ENCODE measurements at places on chromosomes 5 and 9.
A peak's percentile ranks its signal among the peaks of the same experiment; 100 is the strongest.

DNA sequence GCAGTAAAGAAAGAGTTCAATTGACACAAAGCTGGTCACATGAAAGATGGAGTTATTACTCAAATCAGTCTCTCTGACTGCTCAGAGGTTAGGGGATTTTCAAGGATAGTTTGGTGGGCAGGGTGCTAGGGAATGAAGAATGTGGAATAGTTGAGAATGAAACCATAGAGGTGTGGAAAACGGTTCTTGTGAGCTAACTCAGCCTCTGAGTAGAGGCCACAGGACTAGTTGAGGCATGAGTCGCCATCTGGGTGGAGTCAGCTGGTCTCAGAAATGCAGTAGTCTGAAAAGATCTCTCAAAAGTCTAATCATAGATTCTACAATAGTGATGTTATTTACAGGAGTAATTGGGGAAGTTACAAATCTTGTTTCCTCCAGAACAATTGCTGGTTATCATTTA is 178.9 kb upstream of the SPEF2 start:
- DNase-seq = no peak

DNA sequence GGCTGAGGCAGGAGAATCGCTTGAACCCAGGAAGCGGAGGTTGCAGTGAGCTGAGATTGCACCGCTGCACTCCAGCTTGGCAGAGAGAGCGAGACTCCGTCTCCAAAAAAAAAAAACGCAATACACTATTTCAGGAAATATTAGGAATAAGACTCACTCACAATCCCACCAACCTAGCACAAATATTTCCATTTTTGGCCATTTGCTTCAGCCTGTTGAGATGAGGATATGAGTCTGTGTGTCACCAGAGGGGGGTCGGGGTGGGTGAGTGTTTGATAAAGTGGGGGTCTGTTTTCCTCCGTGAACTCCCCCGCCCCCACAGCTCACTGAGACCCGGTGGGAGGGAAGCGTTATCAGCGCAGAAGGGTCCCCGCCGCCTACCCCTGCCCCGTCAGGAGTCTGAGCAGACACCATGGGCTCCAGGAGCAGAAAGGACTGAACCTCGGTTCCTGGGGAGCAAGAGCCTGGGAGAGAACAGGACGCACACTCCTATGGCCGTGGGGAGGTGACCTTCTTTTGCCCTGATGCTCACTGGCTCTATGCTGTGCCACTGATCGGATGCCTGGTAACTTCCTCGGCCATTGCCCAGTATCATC is 153.8 kb upstream of the PHYKPL start:
- no peak for DNase-seq

- DNase-seq = no peak
Observed at GRCh38 chr9:87193925-87194868, 246.9 kb upstream of the GAS1 start.

GRCh38 chr5:160311491-160312133 is 752 bp downstream of the CCNJL start:
- DNase-seq = no peak

DNA sequence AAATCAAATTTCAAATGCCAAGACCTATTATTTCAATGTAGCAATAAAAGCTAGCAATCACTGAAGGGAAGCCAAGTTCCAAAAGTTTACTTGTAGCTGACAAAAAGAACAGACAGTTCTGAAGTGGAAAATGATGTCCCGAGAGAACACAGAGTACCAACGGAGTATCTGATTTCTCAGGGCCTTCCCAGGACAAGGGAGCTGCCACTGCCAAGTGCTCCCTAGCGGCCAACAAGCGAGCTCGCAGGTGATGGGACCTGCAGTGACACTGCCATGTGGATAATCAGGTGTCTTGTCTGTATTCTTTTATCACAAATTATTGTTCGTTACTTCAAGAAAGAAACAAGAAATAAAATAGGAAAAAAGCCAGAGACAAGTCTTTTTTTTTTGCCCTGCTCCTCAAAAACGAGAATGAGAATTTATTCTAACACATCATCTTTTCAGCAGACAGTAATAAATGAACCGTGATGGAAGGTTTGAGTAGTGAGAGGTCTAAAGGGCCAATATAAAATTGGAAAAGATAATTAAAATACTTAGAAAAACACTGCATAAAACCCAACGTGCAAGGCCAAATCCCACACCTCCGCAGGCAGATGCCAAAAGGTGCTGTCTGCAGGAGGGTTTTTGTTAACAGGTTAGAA is 159.4 kb downstream of the MYO10 start:
- DNase-seq = no peak

- peak; percentile 20 for DNase-seq
Observed at GRCh38 chr5:127739807-127740384, 36.7 kb downstream of the CCDC192 start.

- no peak for DNase-seq
Observed at GRCh38 chr9:83327750-83328622, 210.2 kb downstream of the FRMD3 start.

DNA sequence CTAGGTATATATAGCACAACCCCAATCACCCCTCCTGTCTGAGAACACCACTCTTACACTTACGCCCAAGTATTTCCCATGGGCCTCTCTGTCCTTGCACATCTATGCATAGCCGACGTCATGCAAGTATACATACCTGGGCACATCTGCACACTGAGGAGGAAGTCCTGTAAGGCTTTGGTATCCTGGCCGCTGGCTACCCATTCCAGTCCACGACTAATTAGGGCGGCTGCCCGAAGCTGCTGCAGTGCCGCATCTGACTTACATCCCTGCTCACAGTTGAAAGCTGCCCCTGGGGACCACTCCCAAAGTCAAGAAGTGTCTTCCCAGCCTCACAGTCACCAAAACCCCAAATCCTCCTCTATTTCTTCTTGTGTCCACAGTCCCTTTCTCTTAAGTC is 2.4 kb upstream of the VCP start:
- DNase-seq = no peak

DNA sequence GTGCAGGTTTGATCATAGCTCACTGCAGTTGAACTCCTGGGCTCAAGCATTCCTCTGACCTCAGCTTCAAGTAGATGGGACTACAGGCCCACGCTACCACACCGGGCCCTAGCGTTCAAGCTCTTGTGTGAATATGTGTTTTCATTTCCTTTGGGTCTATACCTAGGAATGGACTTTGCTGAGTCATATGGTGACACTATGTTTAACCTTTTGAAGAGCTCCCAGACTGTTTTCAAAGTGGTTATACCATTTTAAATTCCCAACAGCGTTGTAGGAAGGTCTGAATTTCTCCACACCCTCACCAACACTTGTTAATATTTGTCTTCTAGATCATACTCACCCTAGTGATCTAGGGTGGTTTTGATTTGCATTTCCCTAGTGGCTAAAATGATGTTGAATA is 33.5 kb downstream of the FAF2 start:
- DNase-seq = peak; percentile 42

DNA sequence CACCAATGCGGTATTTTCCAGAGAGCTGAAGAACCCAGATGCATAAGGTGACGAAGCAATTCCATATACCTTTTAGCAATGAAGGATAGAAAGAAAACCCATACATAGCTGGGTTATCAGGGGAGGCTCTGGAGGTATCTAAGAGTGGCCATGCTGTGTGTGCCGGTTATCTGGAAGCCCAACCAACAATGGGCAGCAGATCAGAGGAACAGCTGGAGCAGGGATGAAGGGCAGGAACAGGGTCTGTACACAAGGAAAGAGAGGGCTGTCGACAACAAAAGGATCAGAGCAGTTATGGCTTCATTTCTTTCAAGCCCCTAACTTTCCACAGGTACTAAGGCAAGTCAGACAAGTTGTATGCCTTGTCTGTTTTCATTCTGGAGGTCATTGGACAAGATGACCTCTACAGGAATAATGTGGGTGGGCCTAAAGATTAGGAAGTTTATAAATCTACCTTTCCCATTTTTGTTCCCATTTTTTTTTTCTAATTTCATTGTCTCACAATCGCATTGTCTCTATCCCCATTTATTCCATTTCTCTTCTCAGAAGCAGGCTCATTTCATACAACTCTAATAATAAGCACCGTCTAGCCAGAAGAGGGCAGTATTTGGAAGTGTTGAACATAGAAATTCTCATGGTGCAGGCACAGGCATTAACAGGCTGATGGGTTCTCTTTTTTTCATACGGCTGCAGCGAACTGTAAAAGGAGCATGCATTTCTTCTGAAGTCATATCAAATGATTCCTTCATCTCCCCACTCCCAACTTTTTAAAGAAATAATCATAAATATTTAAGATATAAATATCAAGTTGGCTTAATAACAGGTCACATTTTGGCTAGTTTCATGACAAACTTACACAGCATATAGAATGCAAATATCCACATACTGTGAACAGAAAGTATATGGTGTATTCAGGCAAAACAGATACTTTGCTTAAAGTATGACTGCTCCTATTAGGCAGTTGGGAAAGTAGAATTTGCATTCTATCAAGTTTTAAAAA is 63.5 kb downstream of the ZNF474 start:
- DNase-seq = peak; percentile 74

GRCh38 chr5:133274597-133274935 is 222.8 kb downstream of the HSPA4 start:
- DNase-seq = no peak

DNA sequence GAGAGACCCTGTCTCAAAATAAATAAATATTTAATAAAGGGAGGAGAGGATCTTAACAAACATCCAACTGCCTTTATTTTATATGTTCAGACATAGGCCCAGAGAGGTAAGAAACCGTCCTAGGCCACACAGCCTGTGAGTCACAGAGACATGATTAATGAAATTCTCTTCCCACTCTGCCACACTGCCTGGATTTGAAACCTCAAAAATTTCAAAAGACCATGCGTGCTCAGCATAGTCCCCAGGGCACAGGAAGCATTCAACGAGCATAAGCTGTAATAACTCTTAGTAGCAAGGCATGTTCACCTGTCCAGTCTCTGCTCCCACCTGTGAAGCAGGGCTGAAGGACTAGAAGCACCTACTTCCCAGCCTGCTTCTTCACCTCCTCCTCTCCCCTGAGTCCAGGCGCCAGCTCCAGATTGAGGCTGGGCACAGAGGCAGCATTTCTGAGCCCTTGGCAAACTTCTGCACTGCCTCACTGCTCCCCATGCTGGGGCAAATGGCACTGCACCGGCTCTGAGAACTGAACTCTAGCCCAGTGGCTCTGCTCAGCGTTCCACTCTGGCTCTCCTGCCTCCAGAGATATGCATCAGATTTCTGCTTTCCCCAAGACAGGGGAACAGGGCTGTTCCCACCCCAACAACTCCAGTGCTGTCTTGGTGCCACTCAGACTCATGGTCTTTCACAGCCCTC is 1.1 kb downstream of the FAT2 start:
- DNase-seq = no peak

DNA sequence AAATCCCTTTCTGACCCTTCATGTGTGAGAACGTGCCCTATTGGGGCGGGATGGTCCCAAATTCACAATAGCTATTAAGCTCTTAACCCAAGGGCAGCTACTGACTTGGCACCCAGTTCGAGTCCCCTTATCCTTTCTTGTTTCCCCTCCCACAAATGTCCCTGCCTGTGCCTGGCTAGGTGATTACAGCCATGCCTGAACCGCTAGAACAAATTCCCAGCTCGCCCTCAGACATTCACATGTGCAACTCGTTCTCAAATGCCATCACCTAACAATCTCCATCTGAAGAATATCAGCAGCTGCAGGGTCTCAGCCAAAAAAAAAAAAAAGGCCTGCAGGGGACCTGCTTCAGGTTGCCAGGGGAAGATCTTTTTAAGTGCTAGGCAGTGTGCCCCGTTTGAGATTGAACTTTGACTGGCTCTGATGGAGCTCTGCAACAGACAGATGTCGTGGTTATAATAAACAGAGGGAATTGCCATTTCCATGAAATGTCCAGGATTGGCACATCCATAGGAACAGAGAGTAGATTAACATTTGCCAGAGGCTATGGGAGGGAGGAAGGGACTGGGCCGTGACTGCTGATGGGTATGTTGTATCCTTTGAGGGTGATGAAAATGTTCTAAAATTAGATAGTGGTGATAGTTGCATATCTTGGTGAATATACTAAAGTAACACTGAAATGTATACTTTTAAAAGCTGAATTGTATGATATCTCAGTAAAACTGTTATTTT is 347.2 kb upstream of the WWC1 start:
- DNase-seq = no peak

DNA sequence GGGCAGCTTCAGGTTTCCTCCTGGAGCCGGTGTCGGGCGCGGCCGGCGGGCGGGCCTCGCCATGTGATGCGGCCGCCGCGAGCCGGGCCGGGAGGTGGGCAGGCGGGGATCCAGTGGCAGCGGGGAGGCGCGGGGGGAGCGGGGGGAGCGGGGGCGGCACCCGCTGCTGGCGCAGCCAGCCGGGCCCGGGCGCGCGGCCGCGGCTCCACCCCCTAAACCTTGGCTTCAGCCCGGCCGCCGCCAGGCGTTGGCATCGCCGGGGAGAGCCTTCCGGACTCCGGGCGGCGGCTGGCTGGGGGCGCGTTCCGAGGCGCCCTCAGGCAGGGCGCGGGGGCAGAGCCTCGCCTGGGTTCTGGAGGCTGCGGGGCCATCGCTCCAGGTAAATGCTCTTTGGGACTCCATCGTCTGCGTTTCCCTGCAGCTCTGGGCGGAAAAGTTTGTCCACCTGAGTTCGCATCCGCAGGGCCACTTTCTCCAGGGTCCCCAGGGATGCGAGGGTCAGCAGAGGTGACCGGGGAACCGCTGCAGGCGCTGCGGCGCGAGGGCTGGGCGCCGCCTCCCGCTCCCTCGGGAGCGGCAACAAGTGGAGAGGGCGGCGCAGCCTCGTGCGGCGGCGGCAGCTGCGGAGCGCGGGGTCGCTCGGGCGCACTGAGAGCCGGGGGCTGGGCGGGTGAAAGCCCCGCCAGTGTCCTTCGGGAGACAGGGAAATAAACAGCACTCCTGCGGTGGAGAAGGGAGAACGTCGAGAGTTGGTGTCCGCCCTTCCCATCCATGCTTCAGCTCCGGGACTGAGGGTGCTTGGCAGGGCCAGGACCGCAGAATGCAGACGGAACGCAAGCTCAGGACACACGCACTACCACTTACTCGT is at the start of gene ARHGEF28:
Gene ARHGEF28 (plus strand): TSS at position 253 of the 868 bp plus-strand sequence. CDS start 58,656 bp downstream, outside the sequence.
- DNase-seq = no peak

DNA sequence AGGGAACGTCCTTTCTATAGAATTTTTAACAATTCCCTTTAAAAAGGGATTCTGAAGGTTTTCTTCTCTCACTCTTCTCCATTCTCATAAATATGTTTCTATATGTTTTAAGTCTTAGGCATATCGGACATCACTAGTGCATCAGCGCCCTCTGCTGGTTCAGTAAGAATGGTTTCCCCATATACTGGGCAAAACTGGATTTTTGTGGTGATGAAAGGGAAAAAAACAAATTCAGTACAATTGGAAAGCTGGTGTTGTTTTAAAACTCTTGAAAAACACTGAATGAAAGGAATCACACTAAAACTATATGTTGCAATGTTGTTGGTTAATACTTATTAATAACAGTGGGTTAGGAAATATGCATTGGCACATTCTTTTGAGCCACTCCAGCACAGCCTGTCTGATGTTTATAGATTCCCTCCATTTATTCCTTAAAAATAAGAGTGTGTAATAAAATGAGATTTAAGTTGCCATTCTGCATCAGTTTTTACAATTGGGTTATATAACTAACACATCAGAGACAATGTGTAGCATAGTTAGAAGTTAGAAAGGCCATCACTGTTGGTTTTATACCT is 15.8 kb downstream of the CWC27 start:
- DNase-seq = peak; percentile 34

GRCh38 chr5:137743031-137743640 is 7.2 kb upstream of the KLHL3 start:
- DNase-seq = peak; percentile 79

Data from K562 (cell line).